ENCODE measurements at places on chromosomes 1 and 21. TPM values are rescaled to one million over a fixed set of nuclear protein-coding genes. Genes with fewer than 3 reads are reported as not detected.

Gene C1orf56
- total RNA-seq: 2.9 TPM

Gene S100A4
- total RNA-seq: 22.4 TPM

Gene ZNF593OS
- 2.1 TPM for total RNA-seq

Gene FBXO2
- 0.56 TPM for total RNA-seq

Gene THEMIS2
- 6.7 TPM for total RNA-seq

Gene NR5A2
- total RNA-seq: not detected

Gene GREM2
- not detected for total RNA-seq

DNA sequence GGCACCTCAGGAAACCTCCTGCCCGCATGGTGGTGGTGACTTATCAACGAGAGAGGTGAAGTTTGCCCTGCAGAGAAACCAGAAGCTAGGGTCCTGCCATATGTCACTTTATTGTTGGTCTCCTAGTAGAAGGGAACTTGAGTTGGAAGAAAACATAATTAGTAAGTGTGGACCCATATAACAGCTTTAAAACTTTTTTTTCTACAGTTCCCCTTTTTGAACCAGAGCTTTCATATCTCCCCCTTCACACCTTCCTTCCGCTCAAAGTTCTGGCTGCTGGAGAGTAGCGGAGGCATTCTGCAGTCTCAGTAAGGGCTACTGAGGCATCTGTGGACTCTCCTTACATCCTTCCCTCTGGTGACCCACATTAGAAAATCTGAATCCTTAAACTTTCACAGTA, 48.9 kb downstream of the PHC2 start:
- no peak overlapping the region for H3K4me3 ChIP-seq
- DNase-seq: no peak
- peaks cover 9% of the 10 kb centered on the region for H3K27me3 ChIP-seq
- no peak overlapping the region for H3K27ac ChIP-seq

DNA sequence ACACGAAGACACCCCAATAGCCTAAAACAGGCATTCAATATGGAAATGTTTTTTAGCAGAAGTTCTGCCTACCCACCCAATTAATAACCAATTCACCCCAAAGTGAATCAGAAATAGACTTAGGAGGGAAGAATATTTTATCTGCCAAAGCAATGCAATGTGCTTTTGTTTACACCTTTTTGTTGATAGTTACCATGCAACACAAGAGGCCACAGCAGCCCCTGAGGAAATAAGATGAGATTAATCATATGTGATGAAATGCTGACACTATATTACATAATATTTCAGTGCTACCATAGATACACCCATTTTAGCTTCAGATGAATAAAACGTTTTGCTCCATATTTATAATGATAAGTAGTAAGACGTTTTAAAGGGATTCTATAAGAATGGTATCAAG, 60.9 kb upstream of the RGS2 start:
- no peak overlapping the region for H3K27ac ChIP-seq
- no peak overlapping the region for H3K4me3 ChIP-seq
- H3K36me3 ChIP-seq: no peaks in the 10 kb centered on the region
- no peaks in the 10 kb centered on the region for H3K27me3 ChIP-seq
- no peaks in the 10 kb centered on the region for H3K4me1 ChIP-seq

GRCh38 chr1:56399795-56400194, 179.6 kb downstream of the PLPP3 start:
- no peak overlapping the region for H3K4me3 ChIP-seq
- no peak overlapping the region for H3K27ac ChIP-seq
- DNase-seq: no peak
- no peaks in the 10 kb centered on the region for H3K36me3 ChIP-seq

Data from neural progenitor cell (in vitro differentiated cells).